ENCODE measurements at places on chromosomes 16 and 17.
A peak's percentile ranks its signal among the peaks of the same experiment; 100 is the strongest.

- DNase-seq = no peak
Measured at GRCh38 chr16:18834864-18835263, 33.5 kb upstream of the ARL6IP1 start.

- no peak for DNase-seq
Measured at GRCh38 chr16:89014403-89015230, 37.6 kb upstream of the CBFA2T3 start.

GRCh38 chr17:55818451-55819375 is 67.9 kb downstream of the PCTP start:
- DNase-seq = no peak

GRCh38 chr17:52158450-52159042 is at the start of gene CA10:
CA10 (minus strand) TSS chr17:52158714.
- DNase-seq = no peak

- peak; percentile 78 for DNase-seq
Measured at GRCh38 chr16:50266337-50267091, at the start of gene ADCY7. ADCY7 (plus strand) TSS chr16:50266551; CDS start chr16:50288180, 21,629 bp downstream.

- no peak for DNase-seq
Measured at GRCh38 chr16:24988593-24989338, 26.4 kb downstream of the ARHGAP17 start.

DNA sequence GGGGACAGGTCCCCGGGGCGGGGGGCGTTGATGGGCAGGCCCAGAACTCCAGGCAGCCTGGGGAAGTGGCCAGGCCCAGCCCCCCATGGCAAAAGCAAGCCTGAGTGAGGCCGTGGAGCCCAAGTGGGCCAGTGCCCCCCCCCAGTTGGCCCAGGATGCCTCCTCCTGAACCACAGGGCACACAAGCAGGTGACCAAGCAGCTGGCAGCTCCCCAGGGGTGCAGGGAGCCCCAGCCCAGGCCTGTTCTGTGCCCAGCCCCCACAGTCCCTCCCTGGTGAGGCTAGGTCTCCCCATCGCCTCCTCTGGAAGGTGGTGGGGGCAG is 38.2 kb upstream of the PVALEF start:
- no peak for DNase-seq

- no peak for DNase-seq
Measured at GRCh38 chr17:57707892-57708291, 37.2 kb downstream of the CCDC182 start.

GRCh38 chr17:7249830-7250229 is 1.7 kb downstream of the CTDNEP1 start:
- DNase-seq = no peak

GRCh38 chr17:74217037-74217730 is 3.8 kb downstream of the TTYH2 start:
- DNase-seq = no peak

- DNase-seq = peak; percentile 85
Measured at GRCh38 chr17:1628856-1629503, 346 bp upstream of the SLC43A2 start.

GRCh38 chr16:80594756-80595155 is 54.0 kb downstream of the DYNLRB2 start:
- no peak for DNase-seq

DNA sequence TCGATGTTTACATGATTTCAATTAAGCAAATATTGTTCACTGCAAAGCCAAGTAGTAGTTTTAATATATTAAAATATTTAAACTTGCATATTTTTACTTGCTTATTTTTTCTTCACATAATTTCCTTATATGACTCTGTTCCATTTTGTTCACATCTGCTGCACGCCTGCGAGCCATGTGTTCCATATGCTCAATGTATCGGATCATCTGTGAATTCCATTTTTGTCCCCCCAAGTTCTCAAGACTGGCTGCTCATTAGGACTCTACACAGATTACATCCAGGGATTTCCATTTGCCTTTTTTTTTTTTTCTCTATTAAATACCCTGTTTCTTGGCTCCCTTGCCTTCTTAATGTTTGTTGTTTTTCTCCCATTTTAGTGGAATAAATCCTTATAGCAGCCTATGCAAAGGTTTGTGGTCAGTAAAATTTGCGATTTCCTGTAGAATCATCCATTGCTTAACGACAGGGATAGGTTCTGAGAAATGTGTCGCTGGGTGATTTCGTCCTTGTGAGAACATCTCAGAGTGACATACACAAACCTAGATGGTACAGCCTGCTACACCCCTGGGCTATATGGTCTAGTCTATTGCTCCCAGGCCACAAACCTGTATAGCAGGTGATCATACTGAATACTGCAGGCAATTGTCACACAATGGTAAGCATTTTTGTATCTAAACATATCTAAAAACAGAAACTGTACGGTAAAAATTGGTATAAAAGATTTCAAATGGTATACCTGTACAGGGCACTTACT is 30.2 kb upstream of the TEKT3 start:
- no peak for DNase-seq

DNA sequence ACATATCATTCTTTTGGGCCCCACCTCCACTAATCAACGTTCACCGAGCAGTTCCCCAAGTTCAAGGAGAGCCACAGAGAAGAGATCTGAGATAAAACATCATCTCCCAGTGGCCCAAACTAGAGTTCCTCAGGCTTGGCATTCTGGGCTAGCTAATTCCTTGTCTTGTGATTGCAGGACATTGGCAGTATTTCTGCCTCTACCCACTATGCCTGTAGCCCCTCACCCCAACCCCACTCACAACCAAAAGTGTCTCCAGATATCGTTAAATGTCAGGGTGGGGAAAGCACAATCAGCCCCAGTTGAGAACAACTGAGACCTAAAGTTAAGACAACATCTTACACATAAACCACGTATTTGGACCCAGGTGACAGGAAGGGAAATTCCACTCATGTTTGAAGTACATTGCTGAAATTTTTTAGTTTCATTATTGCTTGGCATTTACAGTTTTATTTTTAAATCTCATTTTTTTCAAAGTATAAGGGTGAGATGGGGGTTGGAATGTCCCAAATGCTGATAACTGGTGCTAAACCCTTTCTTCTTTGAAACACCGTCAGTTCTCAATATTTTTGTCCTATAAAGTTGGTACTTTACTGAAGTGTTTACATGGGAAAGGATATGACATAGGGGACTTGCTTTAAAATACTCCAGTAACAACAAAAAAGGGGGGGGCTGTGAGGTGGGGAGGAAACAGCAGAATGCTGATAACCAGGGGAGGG is 13.6 kb downstream of the ZC3H7A start:
- DNase-seq = no peak

DNA sequence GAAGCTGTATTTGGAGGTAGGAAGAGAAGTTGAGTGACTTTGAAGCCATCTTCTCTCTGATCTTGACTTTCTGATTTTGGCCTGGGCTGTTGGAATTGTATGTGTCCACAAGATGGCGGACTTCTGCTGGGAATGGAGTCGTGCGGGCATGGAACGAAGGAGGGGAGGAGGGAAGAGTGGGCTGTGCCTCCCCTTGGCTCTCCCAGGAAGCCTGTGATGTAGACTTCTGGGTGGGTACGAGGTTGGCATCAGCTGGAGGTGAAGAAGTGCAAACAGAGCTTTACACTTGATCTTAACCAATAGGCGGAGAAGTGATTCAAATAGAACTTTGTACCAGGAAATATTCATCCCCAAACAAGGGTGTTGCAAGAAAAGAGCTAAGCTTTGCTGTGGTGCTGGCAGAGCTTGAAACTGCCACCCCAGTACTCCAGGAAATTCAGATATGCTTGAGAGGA is 7.4 kb upstream of the TMEM220 start:
- no peak for DNase-seq

DNA sequence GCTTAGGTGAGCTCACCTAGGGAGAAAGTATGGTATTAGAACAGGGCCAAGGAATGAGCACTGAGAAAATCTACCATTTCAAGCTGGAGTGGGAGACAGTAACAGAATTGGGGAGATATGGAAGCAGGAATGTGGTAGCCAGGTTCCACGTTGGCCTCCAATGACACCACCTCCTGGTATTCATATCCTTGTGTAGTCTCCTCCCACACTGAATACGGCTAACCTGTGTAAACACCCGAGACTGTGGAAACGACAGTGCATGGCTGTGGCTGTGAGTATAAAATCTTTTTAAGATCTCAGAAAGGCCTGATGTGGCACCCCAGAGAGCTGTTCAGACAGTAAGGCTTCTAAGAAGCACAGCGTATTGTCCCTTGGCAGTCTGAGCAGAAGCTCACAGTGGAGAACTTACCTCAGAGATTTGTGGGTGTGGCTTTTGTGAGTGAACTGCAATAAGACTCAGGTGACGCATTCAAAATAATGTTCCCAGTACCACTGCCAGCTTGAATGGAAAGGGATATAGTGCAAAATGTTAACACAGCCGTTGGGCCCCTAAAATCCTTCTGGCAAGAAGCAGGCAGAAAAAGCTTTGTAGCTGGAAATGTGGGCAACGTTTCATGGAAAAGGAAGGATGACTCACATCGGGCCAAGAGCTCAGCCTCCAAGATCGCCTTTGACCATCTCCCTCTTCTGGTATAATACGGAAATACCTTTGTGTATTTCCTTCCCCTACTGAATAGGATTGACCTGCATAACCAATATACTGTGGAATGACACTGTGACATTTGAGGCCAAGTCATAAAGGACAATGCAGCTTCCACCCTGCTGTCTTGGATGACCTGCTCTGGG is 14.4 kb downstream of the SDR42E1 start:
- DNase-seq = no peak

DNA sequence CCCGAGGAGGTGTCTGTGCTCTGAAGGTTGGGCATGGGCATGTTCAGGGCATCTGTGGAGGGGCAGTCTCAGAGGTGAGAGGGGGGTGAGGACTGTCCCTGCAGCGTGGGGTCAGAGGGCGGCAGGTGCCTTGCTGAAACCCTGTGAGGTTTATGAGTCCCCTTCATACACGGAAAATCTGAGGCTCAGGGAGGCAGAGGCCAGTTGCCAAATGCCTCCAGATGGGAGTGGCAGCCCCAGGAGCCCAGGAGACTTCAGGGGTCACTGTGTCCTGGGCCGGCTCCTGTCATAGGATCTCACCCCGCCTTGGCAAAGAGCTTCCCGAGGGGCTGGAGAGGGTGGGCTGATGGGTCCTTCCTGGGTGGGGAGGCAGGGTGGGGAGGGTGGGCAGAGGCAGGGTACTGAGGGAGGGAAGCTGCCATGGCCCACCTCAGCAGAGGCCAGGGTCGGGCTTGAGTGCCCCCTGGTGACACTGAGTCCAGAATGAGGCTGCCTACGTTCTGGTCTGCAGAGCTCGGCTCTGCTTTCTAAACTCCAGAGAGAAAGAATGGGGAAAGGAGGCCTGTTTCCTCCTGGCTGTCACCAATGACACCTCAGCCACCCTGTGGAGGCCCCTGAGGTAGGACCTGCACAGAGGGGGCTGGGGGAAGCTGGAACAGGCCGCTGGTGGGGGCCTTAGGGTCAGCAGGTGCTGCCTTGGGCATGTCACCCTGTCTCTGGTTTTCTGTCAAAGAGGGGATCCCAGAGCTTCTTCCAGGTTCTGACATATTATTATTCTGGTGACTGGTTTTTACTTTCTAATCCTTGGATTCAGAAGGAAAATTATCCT is 1.1 kb downstream of the LGALS9 start:
- no peak for DNase-seq

DNA sequence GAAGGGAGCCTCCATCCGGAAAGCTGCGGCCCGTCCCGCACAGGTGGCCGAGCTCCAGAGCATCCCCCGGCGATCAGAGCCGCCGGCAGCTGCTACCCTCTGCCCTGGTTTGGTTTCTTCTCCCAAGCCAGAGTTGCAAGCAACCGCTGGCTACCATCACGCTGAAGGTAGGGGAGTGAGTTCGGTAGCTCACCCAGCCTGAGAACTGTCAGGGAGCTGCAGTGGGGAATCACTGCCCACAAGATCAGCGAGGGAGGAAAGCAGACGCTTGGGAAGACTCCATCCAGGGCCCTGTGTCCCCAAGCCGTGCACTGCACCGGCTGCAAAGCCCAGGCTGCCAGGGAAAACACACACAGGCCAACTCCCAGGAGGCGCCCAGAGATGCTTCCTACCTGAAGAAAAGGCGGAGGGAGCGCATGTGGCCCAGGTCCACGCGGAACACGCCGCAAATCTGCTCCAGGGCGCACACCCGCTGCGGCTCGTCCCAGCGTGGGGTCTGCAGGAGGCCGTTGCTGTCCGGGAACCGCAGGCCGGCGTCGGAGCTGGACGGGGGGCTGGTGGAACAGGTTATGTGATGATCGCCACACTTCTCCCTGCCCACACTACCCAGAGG is 83.3 kb downstream of the TBC1D16 start:
- DNase-seq = no peak

- DNase-seq = no peak
Measured at GRCh38 chr17:36824678-36825101, 112.6 kb upstream of the LHX1 start.

DNA sequence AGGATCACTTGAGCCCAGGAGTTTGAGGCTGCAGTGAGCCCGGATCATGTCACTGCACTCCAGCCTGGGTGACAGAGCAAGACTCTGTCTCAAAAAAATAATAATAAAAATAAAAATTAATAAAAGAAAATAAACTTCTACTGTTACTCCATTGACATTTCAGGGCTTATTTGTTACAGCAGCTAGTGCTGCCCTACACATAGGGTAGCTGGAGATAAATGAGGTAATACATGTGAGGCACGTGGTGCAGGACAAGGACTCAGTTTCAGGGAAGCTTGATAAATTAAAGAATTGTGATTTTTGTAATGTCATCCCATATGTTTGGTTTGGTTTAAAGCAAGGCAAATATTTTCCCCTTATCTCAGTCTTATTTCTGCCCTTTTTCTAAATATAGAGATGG is 80.3 kb downstream of the GSG1L start:
- DNase-seq = no peak

- DNase-seq = no peak
Measured at GRCh38 chr17:78997231-78997741, 12.3 kb downstream of the CANT1 start.

DNA sequence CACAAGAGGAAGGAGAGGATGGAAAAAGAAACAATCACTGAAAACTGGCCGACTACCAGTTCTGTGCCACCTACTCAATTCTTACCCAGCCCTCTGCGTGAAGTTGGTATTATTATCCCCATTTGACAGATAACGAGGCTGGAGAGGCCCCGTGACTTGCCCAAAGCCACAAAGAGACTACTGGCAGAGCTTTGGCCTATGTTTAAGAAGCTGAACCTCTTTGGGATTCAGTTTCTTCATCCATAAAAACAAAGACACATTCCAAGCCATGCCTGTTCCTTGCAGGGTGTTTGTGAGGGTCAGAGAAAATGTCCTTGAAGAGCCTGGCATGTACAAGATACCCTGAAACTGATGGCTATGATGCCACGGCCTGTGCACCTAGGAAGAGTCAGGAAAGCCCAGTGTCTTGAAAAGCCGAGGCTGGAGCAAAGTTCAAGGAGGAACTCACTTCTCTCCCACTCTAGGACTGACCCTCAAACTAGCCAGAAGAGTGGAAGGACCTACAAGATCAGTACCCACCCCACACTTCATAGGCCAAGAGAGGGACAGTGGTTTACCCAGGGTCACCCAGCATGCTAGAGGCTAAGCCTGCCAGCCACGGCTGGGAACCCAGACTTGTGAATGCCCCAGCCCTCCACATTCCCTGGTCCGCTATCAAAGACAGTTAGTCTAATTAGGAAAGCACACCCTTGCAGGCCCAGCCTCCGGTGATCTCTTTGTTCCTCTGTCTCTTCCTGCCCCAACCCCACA is 1.6 kb upstream of the ACSF2 start:
- no peak for DNase-seq

- DNase-seq = no peak
Measured at GRCh38 chr16:75127713-75128415, 11.3 kb upstream of the LDHD start.

GRCh38 chr16:77896415-77897128 is 108.2 kb downstream of the VAT1L start:
- DNase-seq = no peak

Measured in stimulated activated CD8-positive, alpha-beta memory T cell treated with anti-CD3 and anti-CD28 coated beads, Interleukin-4, amount 100 ng/mL, for 24 hours (primary cell).